ENCODE measurements at places on chromosomes 12 and 14. TPM values are rescaled to one million over a fixed set of nuclear protein-coding genes. Genes with fewer than 3 reads are reported as not detected.

The PLBD1 gene
- total RNA-seq = 12.3 TPM

The SIX6 gene
- total RNA-seq = not detected

The SOAT2 gene
- total RNA-seq = not detected

The TTC5 gene
- total RNA-seq = 20.7 TPM

The SPIC gene
- total RNA-seq = not detected

The HOXC4 gene
- total RNA-seq = not detected

The SLCO1B1 gene
- not detected for total RNA-seq

The PLEKHG7 gene
- not detected for total RNA-seq

The CARMIL3 gene
- 9.0 TPM for total RNA-seq

The PCED1B gene
- total RNA-seq = 4.9 TPM

The ARHGEF40 gene
- 53.1 TPM for total RNA-seq

The PLA2G1B gene
- total RNA-seq = not detected

The GDF3 gene
- 16.8 TPM for total RNA-seq

The NEMP1 gene
- total RNA-seq = 41.6 TPM

The ACSM4 gene
- total RNA-seq = not detected

The NAV3 gene
- total RNA-seq = 5.0 TPM

The RNU7-1 gene
- not detected for total RNA-seq

The NPAS3 gene
- 0.60 TPM for total RNA-seq

The FAM90A1 gene
- not detected for total RNA-seq

The CCDC196 gene
- total RNA-seq = not detected

The GPR33 gene
- total RNA-seq = not detected

The SLC24A4 gene
- 0.44 TPM for total RNA-seq

The KRT85 gene
- total RNA-seq = not detected

The OTX2 gene
- 33.9 TPM for total RNA-seq

The SCNN1A gene
- total RNA-seq = 85.5 TPM

The PIWIL1 gene
- total RNA-seq = not detected
